ENCODE measurements at places on chromosomes 5 and 9. TPM values are rescaled to one million over a fixed set of nuclear protein-coding genes. Genes with fewer than 3 reads are reported as not detected.

GRCh38 chr5:15116996-15117395, 245.4 kb upstream of the ANKH start:
- DNase-seq = peak; percentile 85

DNA sequence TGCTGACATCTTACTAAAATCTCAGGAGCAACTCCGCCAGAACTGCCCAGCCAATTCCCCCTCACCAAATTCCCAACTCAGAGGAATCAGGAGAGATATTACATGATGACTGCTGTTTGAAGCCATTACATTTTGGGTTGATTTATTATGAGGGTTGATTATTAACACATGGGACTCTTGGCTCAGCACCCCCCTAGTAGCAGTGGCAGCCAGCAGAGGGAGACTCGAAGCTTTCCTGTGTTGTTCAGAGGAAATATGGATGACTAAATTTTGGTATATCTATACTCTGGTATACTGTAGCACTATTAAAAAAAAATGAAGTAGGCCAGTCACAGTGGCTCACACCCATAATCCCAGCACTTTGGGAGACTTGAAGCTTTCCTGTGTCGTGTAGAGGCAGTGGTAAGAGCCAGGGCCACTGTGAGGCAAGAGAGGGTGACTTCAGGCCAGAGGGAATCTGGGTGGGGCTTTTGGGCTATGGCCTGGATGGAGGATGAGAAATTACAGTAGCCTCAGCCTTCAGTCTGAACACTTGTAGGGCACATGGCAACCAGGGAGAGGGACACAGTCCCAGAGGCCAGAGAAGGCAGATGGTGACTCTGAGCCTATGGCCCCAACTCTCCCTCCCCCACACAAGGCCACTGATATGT, 111.4 kb downstream of the LHX2 start:
- DNase-seq = peak; percentile 36

DNA sequence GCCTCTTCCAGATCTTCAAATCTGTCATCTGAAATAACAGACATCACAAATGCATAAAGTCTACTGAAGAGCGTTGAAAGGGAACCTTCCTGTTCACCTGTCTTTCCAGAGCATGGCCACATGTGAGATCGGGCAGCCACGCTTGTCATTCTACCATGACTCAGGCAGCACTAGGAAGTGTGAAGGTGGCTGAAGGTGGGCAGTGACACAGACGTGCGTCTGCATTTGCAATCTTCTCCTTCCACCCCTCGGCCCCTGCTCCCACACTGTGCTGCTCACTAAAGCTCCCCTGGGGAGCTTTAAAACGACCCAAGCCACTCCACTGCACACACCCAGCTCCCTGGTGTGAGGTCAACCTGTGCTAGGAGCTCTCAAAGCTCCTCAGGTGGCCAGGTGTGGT, 2.5 kb downstream of the ENTR1 start:
- no peak for DNase-seq

DNA sequence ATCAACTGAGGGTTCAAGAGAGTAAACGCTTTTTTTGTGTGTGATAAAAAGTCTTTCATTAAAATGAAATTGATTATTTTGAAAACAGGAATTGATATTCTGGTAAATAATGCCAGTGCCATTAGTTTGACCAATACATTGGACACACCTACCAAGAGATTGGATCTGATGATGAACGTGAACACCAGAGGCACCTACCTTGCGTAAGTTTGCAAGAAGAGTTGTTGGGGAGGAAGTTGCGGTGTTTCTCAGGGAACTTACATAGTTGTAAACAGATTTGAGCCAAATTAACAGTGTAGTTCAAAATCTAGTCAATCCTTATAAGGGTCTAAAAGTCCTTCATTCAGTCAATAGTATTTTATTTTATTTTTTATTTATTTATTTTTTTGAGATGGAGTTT, 28.9 kb downstream of the HSDL2 start:
- no peak for DNase-seq

- DNase-seq = peak; percentile 92
These were observed 707 bp upstream of the ZFYVE16 start for GRCh38 chr5:80406980-80407734.

- DNase-seq = no peak
These were observed 18.5 kb downstream of the AGTPBP1 start for GRCh38 chr9:85723215-85723614.

- DNase-seq = no peak
These were observed 97.1 kb downstream of the NRG2 start for GRCh38 chr5:139946006-139946405.

PCDHAC2 gene
- under 0.01 TPM for total RNA-seq

SGCD gene
- total RNA-seq = 15.1 TPM

Measured in fibroblast of villous mesenchyme (primary cell).